ENCODE measurements at places on chromosomes 11 and 22.
A peak's percentile ranks its signal among the peaks of the same experiment; 100 is the strongest.

GRCh38 chr11:59273373-59273841 lies 60.7 kb upstream of the MPEG1 start:
- no peak for DNase-seq

- no peak for DNase-seq
These were observed 14.3 kb upstream of the P2RY2 start for GRCh38 chr11:73203790-73204189.

DNA sequence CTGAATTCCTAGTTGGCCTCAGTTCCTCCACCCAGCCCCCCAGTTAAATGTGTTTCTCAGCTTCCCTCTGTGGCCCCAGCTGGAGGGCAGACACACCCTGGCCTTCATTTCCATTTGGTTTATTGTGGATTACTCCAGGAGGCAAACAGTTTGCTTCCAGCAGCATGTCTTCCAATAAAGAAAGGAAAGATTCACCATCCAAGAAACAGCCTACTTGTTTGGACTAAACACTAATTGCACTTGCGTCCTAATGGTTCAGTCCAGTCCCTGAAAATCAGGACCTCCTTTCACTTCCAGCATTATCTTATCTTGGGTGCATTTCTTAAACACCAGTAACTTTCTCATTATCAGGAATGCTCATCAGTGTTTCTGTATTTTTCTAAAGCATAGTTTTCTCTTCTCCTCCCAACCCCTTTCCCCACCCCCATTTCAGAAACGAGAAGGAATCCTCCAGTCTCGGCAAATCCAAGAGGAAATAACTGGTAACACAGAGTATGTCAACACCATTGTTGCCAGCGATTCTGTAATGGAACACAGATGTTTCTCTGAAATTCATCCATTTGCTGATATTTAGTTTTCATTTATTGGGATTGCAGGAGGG lies 130.9 kb downstream of the PARVA start:
- DNase-seq: no peak

GRCh38 chr11:30960387-30960992 lies 374.3 kb upstream of the MPPED2 start:
- no peak for DNase-seq

- DNase-seq: peak; percentile 64
These were observed 6.5 kb downstream of the ARSA start for GRCh38 chr22:50621356-50621880.

DNA sequence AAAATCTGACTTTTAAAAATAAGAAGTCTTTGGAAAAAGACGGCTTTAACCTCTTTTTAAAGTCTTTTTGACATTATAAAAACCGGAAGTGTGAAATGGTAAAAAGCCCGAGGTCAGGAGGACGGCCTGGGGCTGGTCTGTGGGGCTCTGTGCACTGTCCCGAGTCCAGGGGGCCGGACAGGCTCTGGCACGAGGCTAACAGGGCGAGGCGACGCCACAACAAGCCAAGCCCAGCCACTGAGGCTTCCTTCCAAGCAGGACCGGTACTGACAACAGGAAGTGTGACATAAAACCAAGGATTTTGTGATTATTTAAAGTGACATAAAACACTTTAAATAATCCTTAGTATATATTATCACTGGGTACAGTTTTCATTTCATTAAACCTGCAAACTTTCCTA lies 39.2 kb downstream of the BRD1 start:
- DNase-seq: no peak

- DNase-seq: peak; percentile 16
These were observed 14.9 kb upstream of the TSKU start for GRCh38 chr11:76768088-76768908.

GRCh38 chr11:116144387-116144958 lies 628.3 kb downstream of the BUD13 start:
- no peak for DNase-seq

DNA sequence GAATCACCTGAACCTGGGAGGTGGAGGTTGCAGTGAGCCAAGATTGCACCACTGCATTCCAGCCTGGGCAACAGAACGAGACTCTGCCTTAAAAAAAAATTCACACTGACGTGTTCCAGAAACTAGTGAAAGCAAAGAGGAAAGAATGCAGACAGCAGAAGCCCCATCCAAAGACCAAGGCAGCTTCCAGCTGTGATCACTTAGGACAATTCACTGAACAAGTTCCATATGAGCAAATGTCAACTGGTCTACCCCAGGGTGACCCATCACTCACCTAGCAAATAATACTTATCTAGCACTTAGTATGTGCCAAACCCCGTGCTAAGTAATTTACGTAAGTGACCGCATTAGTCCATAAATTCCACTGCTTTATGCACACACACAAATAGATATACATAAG lies 138.9 kb downstream of the LARGE1 start:
- no peak for DNase-seq

DNA sequence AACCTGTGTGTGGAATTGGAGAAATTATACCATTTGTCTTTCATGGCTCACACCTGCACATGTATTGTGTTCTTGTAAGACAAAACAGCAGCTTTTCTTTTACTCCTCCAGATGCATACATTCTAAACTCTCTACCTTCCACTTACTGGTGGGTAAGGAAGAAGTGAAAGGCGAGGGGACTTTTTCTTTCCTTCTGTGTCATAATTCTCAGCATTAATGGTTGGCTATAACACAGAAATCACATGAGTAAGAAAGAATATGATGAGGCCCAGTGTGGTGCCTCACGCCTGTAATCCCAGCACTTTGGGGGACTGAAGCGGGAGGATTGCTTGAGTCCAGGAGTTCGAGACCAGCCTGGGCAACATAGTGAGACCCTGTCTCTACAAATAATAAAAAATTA lies 57.8 kb upstream of the SHANK2 start:
- DNase-seq: no peak

DNA sequence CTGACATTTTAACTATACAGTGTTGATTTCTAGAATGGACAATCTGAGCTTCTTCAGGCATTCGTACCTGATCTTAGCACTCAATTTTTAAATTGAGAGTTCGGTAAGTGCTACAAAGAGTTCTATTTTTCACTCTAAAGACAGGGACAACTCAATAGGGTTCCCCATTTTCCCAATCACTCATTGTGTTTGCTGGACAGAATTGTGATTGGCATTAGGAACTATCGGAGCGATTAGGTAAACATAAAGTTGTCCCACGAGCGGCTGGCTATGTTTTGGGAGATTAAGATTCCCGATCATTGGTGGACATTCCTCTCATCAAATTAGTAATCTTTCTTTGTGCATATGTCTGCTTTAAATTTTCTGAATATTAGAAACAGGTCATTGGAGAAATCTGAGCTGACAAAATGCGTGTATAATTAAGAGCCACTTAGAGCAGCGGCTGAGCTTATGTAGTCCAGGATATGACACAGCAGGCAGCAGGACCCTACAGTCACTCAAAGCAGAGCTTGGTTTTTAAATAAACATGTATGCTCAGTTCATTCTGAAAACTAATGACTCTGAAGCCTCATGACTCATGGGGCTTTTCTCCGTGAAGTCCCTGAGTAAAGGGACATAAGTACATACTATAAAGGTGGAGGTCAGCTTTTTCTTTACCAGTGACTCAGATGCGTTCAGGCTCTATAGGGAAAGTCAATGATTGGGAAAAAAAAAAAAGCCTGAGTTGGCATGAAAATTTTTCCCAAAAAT lies 109.4 kb downstream of the GRIA4 start:
- DNase-seq: no peak

- no peak for DNase-seq
These were observed 556 bp downstream of the CRYBB2 start for GRCh38 chr22:25219948-25220442.

GRCh38 chr11:115720602-115721245 lies 216.5 kb upstream of the CADM1 start:
- DNase-seq: no peak

GRCh38 chr22:42797011-42797410 lies 60.1 kb downstream of the ARFGAP3 start:
- no peak for DNase-seq

DNA sequence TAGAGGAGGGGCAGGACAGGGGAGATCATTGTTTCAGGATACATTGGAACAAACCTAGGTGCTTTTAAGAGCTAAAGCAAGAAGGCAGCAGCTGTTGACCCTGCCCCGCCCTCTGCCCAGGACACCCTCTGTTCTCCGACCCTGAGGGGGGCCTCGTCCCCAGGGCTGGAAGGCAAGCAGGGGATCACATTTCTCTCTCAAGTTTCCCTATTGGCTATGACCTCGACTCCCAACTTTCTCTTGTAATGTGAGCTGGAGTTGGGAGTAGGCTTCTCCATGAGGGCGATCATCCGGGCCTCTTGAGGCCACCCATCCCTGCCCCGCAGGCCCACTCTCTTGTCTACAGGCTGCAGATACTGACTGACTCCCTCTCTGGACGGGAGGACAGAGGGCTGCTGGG lies 37.7 kb downstream of the DSCAML1 start:
- no peak for DNase-seq

- DNase-seq: no peak
These were observed 19.6 kb downstream of the MYRF start for GRCh38 chr11:61771985-61772455.

GRCh38 chr11:122127020-122127419 lies 11.0 kb upstream of the BLID start:
- no peak for DNase-seq

GRCh38 chr11:72122607-72123006 lies 10.1 kb upstream of the ANAPC15 start:
- no peak for DNase-seq

GRCh38 chr11:130881475-130882137 lies 34.7 kb downstream of the SNX19 start:
- DNase-seq: peak; percentile 15

- no peak for DNase-seq
These were observed 12.7 kb upstream of the TSGA10IP start for GRCh38 chr11:65932558-65932919.

GRCh38 chr11:36333897-36334296 lies 37.8 kb downstream of the PRR5L start:
- no peak for DNase-seq

DNA sequence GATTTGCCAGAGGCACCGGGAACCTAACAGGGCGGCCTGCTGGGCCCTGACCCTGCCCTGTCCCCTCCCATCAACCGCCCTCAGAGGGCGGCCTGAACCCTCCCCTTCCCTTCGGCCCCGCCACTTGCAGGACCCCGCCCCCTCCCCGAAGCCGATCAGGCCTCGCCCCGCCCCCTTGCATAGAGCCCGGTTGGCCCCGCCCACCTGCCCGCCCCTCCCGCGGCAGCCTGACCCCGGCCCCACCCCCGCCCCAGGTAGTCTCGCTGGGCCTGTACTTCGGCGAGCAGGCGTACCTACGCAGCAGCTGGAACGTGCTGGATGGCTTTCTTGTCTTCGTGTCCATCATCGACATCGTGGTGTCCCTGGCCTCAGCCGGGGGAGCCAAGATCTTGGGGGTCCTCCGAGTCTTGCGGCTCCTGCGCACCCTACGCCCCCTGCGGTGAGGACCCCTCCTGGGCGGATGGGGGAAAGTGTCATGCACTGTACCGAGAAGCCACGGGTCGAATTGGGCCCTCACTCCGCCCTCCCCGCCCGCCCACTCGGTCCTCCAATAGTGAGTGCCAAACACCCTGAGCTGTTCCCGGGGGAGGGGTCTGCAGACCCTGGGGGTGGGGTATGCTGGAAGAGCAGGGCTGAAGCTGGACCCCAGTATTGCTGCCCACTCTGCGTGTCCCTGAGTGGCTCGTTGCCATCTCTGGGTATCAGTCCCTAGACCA lies 94.1 kb downstream of the CACNA1I start:
- DNase-seq: peak; percentile 29

DNA sequence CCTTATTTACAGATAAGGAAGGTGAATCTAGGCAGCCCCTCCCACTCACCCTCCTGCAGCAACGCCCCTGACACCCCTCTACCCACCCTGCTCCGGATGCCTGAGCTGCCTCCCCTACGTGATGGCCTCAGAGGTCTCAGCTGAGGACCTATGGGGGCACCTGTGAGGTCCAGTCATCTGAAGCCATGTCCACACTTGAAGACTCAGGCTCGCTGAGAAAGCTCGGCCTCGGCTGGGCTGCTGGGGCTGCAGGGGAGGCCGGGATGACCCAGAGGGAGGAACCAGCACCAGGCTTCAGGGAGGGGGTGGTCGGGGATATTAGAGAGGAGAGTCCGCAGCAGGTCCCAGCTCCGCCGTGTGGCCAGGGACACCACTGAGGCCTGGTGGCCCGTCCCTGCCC lies 92.8 kb downstream of the BRD1 start:
- no peak for DNase-seq

GRCh38 chr11:10409207-10409661 lies 45.8 kb upstream of the AMPD3 start:
- DNase-seq: no peak

- peak; percentile 1 for DNase-seq
These were observed 32.1 kb upstream of the SLC5A12 start for GRCh38 chr11:26753723-26754504.

DNA sequence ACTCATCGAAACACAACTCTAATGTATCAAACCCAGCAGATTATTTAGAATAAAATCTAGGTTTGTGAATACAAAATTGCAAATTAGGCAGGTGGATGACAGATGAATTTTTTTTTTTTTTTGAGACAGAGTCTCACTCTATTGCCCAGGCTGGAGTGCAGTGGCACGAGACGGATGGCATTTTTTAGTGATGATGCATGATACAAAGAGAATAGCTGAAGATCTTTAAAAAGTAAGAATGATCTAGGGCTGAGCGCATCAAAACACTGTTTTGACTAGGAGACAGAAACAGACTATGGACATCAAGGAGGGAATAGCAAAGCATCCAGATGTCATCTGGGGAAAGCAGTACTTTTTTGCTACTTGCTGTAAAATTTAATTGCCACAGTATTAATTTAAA lies 63.8 kb downstream of the IMMP1L start:
- no peak for DNase-seq

DNA sequence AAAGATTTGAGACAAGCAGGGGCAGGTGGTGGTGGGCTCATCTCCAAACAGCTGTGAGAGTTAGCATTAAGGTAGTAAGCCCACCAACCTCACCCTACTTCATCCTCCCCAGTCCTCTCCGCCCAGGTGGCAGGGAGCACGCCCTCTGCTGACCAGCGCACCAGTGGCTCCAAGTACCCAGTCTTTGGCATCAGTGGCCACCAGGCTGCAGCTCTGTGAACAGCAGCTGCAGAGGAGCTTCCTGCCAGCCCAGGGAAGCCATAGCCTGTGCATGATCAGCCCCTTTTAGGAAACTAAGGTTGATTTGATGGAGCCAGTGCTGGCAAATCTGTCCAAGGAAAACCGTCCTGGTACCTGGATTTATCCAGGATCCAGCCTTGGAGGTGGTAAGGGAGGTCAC lies 21.7 kb downstream of the CAVIN3 start:
- no peak for DNase-seq

- no peak for DNase-seq
These were observed 25.3 kb downstream of the SCN3B start for GRCh38 chr11:123628936-123629683.
